ENCODE measurements at places on chromosomes 3 and 15.

DNA sequence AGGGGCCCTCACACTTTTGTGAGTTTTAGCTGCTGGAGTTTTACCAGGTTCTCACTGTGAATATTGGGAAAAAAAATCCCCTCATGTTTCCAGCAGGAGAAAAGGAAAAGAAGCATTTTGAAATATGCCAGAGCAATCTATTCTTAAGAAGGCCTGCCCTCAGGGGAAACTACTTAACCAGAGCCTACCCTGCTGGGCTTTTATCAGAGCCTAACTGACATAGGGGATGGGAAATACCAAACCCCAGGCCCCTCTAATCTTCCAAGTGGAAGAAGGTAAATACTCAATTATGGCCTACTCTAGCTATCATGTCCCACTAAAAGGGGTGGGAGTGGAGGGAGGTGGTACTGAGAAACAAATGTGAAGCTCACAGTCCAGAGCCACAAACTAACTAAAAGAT, 68.7 kb upstream of the NMNAT3 start:
- DNase-seq = no peak

- DNase-seq = no peak
Observed at GRCh38 chr3:146226881-146227280, 24.0 kb downstream of the PLSCR4 start.

- DNase-seq = no peak
Observed at GRCh38 chr3:136919799-136920580, 37.8 kb upstream of the IL20RB start.

DNA sequence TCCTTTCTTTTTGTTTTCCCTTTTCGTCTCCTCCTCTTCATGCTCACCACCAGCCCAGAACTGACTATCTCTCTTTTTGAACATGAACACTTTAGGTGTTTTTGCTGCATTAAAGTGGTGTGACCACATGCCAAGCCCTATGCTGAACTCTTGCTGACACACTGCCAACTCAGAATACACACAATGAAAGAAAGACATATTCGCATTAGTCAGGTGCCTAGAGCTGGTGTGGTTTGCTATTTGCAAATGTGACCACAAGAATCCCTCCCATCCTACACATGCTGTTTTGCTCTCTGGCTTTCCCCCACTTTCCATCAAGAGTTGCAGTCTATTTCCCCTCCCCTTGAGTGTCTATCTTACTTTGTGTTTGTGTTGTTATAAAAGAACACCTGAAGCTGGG, 967.8 kb upstream of the CFAP20DC start:
- no peak for DNase-seq

DNA sequence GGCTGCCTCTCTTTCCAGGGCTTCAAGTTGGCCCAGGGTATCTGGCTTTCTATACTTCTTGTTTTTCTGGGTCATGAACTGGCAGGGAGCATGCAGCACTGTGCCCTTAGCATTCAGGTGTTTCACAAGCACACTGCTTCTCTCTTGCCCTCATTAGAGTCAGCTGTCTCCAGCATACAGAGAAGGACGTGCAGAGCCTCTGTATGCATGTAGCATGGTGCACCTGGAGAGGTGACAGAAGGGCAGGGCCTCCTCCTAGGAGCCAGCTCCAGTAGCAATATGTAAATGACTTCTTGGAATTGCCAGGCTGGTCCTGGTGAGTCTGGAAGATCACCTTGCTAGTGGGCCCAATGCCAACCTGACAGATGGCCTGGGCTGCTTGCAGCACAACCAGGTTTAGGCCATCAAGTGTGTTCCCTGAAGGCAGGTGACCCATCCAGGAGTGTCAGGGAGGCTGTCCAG, 44.8 kb upstream of the ATP2C1 start:
- DNase-seq = no peak

- no peak for DNase-seq
Observed at GRCh38 chr15:73843787-73844186, 29.6 kb upstream of the TBC1D21 start.

DNA sequence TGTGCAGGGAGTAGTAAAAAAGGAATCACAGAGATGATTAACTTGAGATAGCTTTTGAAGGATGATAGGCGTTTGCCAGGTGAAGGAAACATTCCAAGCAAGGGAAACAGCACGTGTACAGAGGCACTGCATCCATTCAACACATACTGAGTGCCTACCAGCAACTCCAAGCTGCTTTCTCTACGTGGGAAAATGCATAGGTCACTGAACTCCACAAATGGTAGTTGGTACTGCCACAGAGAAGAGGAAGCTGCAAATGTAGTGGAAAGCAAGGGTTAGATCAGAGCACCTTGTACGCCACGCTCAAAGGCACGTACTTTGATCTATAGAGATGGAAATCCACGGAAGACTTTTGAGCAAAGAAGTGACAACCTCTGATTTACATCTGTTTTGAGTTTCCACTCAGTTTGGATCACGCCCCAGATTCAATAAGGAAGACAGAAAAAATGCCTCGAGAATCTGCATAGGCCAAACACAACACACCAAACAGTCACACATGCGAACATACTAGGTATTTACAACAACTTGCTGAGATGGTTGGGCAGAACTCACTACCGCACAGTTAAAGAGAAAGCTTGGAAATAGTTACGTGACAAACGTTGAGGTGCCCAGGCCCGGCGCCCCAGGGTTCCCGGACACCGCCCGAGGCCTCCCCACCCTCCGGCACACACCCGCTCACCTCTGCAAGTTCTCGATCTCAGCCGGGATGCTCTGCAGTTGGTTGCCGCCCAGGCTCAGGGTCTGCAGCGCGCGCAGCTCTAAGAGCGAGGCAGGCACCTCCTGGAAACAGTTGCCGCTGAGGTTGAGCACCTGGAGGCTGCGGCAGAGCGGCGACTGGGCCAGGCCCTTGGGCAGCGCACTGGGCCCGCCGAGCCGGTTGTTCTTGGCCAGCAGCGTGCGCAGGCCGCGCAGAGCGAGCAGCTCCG, 826 bp downstream of the LRRC58 start:
- no peak for DNase-seq

DNA sequence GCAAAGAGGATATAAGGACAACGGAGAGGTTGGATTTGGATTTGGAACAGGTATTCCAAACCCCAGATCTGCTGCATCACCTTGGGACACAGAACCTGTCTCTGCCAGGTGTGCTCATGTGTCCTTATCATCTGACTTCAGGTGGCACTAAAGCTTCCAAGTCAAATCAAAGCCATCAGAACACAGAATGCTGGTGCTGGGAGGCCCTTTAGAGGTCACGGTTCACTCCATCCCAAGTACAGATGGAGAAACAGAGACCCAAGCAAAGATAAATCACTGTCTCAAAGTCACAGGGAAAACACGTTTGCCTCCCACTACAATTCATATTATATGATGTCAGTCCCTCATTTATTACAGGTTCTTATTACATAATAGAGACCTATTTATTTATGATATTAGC, 72.8 kb downstream of the HES1 start:
- no peak for DNase-seq

GRCh38 chr3:71487418-71487817, 96.1 kb downstream of the FOXP1 start:
- DNase-seq = no peak

DNA sequence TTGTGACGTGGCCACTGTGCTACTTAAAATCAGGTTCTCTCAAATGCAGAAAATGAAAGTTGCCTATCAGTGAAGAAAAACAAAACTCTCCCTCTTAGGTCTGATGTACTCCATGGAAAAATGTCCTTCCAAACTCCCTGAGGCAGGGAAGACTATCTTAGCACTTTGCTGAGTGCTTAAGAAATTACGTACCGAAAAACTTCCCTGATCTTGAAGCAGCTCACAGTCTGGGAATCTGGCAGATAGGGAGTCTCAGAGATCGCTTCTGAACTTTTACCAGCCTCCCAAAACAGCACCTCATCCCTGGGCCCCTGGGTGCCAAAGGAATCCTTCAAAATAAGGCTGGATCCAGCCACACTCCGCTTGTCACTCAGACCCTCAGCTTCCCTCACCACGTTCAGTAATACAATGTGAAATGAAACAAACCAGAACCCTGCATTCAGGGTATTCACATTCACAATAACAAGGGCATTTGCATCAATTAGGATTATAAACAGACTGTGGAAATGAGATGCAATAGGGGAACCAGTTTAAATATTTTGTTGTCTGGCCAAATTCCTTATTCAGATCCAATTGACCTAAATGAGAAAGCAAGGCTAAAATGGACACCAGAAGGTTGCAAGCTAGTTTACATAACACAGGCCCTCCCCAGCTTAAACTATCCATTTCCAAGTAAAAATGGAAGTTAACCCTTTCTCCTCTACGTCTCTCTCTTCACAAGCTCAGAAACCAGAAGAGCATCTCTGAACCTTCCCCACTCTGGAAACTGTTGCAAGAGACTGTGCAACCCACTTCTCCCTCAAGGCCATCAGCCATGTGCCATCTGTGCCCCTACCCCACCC, 20.9 kb downstream of the OSBPL10 start:
- no peak for DNase-seq

DNA sequence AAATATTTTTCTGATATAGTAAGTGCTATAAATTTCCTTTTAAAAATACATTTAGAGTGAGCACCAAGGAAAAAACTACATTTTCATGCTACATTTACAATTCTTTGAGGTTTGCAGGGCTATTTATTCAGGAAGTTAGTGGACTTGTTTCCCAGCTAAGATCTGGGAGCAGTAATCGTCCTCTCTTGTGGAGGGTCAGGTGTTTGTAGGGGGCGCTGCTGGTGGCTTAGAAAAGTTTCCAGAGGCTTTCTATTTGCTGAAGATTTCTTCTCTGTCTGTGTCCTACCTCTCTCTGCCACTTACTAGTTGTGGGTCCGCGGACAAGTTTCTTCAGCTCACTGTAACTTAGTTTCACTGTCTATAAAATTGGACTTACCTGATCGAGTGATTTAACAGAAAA, 163.9 kb downstream of the PEX5L start:
- DNase-seq = no peak

DNA sequence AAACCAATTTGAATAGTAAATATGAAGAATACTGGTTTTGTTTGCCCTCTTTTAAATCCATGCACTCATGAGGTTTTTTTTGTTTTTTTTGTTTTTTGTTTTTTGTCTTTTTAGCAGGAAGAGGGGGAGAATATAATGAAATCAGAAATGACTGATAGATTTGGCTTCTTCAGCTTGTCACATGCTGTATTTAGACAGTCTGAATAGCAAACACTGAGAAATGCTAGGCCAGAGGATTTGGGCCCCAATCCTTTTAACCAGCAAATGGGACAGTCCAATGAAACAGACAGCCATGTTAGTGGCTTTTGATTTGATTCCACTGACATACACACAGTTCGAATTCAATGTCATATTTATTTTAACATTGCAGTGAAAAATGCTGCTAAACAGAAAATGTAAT, 14.2 kb upstream of the CEP152 start:
- DNase-seq = no peak

- DNase-seq = no peak
Observed at GRCh38 chr3:30751610-30752299, 142.7 kb downstream of the GADL1 start.

DNA sequence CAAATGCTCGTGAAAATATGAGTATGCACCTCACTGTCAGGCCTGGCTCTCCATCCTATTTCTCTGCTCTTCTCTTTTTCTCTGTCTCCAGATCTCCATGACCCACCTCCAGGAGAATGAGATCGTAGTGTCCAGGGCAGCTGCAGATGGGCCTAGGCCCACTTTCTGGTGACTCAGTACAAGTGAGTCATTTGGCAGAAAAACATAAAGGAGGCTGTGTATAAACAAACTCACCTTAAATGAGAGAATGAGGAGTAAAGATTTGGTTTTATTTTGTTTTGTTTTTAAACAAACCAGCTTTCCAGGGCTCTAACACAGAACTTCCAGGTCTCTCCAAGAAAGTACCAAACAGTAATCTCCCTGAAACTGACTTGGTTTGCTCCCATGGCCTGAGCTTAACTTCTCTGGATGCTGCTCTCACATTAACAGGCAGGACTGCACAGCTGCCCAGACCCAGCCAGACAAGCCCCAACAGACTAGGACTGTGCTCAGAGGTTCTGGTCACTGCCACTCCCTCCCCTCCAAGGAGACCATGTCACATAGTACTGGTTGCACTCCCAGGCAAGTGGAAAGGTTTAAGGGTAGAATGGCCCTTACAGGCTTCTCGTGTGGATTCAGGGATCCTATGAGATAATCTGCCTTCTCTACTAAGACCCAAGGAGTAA, 1.5 kb upstream of the HEG1 start:
- DNase-seq = no peak

- peak; percentile 38 for DNase-seq
Observed at GRCh38 chr15:38564557-38565286, at the start of gene RASGRP1. Gene RASGRP1 (minus strand): TSS chr15:38564814. CDS start chr15:38564628, 186 bp downstream.

GRCh38 chr3:160746976-160747375, 9.1 kb upstream of the PPM1L start:
- DNase-seq = no peak

- DNase-seq = no peak
Observed at GRCh38 chr3:120448756-120449155, 2.0 kb downstream of the FSTL1 start.

DNA sequence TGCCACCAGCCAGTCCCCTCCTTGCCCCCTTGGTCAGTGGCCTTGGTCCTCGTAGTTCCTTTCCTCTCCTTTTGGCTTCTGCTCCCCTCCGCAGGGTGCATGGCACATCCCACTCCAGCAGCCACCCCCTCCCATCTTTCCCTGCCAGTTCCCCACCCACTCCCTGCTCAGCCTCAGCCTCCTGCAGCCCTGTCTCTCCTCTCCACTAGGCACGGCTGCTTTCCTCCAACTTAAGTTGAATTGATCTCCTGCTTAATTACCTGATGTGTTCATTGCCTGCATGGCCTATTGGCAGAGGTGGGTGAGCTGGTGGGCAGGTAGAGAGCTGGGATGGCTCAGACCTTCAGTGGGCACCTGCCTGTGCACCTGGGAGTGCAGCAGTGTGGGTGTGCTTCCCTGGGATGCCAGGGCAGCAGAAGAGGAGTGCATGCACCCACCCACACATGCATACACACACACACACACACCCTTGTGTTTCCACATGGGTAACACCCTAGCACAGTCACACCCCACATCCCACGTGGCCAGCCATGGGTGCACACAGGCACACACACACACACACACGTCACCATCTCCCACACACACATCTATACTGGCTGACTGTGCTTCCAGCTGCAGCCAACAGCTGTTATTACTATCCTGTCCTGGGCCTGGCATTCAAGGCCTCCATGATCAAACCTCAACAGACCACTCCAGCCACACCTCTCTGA, 30.9 kb downstream of the C3orf18 start:
- peak; percentile 32 for DNase-seq

GRCh38 chr3:114308377-114308776, 14.5 kb downstream of the TIGIT start:
- DNase-seq = no peak

- DNase-seq = no peak
Observed at GRCh38 chr3:35616346-35616745, 23.0 kb upstream of the ARPP21 start.

- peak; percentile 15 for DNase-seq
Observed at GRCh38 chr3:98602078-98602678, 8.8 kb upstream of the CPOX start.

GRCh38 chr15:51382787-51383186, 41.3 kb downstream of the GLDN start:
- DNase-seq = peak; percentile 73

DNA sequence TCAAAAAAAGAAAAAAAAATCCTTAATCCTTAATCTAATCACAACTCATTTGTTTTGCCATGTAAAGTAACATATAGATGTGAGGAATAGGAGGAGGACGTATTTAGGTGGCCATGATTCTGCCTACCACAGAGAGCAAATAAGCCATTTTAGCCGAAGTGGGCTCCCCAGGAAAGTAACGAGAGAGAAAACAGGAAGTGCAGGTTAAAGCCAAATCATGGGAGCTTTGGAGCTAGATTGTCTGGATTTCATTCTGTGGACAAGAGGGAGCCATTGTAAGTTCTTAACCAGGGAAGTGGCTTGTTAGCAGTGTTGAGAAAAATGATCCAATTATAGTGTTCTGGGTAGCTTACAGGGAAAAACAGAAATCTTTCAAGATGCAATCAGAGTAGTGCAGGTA, 9.4 kb downstream of the TMOD2 start:
- DNase-seq = no peak

GRCh38 chr15:89101302-89102193, 13.3 kb downstream of the ABHD2 start:
- DNase-seq = no peak

Measured in dorsolateral prefrontal cortex (tissue), 122 donors.